IPS DF 6.9 (cell line): ENCODE measurements at places on chromosomes 4 and X.

GRCh38 chr4:12487000-12487399 is 997.1 kb downstream of the RAB28 start:
- DNase-seq: no peak

DNA sequence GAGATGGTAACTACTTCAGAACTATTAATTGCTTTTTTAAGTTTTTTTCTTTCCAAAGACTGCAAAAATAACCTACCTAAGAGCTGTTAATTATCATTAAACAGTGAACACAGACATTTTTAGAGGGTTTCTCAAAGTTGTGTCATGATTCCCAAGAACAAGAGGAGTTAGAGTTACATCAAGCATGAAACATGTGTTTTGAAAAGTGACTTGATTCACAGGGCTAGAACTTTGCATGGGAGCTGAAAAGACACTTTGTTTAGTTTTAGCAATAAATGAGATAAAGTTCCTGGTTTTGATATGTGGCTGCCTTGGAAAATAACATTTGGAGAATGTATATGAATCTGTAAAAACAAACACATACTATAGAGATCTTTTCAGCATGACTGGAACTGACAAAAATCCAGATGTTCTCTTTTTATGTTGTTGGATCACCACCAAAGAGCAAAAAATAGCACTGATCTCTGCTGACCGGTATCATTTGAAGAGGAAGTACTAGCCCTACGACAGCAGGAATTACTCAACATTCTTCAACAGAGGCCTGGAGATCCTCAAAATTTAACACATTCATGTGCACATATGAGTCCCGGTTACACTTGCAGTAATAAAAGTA is 173.0 kb upstream of the PCDH18 start:
- no peak for DNase-seq

- DNase-seq: no peak
These were observed 40.5 kb upstream of the RELL1 start for GRCh38 chr4:37726666-37727065.

- DNase-seq: no peak
These were observed 21.1 kb downstream of the KIT start for GRCh38 chr4:54678826-54679225.

DNA sequence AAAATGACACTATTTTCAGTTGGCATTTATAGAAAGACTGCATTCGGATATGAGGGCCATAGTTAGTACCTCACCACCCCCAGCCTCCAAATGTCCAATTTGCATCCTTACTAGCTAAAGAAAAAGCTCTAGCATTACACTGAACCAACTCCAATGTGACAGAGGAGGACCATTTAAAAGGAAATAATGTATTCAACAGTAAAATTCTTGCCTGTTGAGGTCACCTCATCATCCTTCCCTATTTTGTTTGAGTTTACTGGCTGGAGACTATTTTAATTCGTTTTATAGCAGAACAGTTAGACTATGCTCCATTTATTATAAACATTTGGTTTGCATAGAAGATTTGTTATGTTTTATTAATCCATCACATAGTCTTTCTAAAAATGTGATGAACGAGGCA is 88.2 kb upstream of the PPARGC1A start:
- no peak for DNase-seq

- DNase-seq: no peak
These were observed 8.3 kb downstream of the PKD2 start for GRCh38 chr4:88015659-88016295.

DNA sequence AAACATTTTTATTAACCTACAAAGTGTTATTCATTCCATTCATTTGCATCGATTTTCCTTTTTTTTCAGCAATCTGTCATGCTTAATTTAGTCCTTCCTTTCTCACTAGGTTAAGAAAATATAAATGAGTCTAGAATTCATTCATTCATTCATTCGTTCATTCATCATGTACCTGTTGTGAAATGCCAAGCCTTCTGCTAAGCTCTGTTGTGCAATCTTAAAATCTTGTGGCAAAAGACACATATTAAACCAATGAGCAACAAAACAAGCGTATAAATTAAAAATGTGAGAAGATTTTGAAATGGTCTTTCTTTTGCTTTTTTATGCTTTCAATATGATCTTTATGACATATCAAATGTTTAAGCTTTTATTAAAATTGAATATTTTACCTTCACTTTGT is 88.6 kb upstream of the MAD2L1 start:
- no peak for DNase-seq

DNA sequence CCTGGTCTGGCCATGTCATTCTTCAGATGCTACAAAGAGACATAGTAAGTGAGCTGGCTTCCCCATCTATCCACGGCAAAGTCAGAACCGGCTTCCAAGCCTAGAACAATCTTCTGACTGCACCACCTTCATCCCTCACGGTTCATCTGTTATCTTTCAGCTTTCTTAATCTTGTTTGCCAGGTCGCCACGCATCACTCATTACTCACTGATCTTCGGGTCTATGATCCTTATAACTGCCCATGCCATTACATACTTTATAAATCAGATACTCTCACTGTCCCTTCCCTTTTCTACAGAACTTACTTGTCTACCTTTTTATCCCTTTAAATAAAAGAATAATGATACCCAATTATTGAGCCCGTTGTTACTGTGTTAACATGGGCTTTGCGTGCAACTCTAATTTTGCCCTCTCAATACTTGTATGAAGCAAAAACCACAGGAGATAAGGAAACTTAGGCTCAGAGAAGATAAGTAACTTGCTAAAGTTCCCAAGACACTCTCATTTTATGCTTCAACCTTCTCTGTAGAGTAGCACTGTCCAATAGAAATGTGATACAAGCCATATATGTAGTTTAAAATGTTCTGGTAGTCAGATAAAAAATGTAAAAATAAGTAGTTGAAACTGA is 171.7 kb downstream of the AMELX start:
- DNase-seq: no peak

GRCh38 chr4:58360354-58361133 is 1250.4 kb upstream of the IGFBP7 start:
- DNase-seq: no peak

DNA sequence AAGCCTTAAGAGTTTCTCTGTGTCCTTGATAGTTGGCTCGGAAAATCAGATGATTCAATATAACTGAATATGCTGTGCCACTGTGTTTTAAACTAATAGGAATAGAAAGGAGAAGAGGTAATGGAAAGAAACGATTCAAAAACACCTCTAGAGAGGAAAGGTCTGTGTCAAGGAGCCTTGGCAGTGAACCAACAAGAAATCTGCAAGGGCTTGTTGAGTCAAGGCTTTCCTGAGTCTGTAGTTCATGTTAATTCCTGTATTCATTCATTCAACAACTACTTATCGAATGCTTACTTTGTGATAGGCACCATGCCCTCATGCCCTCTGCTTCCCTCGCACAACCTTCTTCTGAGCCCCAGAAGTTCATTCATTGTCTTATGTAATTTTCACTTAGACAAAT is 336.0 kb downstream of the PDHA2 start:
- no peak for DNase-seq
